ENCODE measurements at places on chromosomes 16 and 17.

- DNase-seq, result no peak
Observed at GRCh38 chr17:75755205-75755901, 9.6 kb downstream of the GALK1 start.

- DNase-seq, result peak; percentile 29
Observed at GRCh38 chr17:13027246-13027645, 9.4 kb upstream of the ELAC2 start.

- DNase-seq, result peak; percentile 70
Observed at GRCh38 chr16:11757671-11758545, 15.3 kb upstream of the TXNDC11 start.

DNA sequence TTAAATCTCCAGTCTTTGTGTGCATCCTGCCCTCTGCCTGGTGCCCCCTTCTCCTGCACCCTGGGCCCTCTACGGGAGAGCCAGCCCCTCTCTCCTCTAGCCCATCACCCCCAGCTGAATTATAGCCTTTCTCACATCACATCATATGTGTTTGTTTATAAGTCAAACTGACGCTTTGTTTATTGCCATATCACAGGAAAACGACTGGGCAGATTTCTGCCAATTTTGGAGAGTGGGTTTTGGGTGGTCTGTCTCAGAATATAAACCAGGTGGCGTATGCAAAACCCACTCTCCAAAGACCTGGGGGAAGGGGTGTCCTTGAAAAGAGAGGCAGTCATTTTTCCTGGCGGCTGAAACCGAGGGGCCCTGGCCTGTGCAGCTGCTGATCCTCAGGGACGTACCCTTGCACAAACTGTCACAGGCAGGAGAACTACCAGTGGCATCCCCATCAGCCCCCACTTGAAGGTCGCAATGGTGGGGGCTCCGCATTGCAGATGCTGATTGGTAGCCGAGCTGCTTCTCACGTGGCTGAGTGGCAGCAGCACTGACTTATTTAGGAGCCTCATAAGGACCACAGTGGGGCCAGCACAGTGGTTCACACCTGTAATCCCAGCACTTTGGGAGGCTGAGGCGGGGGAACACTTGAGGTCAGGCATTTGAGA, 34.8 kb upstream of the CDC42EP4 start:
- DNase-seq, result no peak

DNA sequence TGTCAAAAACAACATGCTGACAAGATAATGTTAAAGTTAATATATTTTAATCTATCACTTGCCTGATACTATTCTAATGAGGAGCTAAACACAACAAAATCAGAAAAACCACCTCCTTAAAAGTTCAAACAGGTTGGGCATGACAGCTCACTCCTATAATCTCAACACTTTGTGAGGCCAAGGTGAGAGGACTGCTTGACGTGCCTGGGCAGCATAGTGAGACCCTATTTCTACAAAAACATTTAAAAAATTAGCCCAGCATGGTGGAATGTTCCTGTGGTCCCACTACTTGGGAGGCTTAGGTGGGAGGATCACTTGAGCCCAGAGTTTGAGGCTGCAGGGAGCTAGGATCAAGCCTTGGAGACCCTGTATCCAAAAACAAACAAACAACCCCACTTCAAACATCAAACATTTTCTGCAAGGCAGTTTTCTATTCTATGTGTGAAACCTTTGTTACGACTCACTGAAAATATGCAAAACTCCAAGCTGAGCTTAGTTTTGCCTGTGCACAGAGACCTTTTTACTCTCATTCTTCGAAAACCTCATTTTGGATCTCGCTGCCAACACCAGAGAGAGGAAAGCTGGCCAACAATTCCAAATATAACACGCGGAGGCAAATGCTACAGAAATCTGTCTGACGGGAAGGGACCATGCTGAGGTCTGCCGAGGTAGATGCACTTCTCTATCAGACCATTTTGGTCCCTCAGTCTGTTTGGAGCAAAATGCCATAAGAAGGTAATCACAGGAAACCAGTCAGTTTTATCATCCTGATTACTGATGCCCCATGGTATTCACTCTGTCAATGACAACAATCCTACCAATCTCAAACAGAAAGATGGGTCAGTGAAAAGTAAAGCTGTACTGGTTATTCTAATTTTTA, 6.2 kb downstream of the PHF12 start:
- DNase-seq, result peak; percentile 54

DNA sequence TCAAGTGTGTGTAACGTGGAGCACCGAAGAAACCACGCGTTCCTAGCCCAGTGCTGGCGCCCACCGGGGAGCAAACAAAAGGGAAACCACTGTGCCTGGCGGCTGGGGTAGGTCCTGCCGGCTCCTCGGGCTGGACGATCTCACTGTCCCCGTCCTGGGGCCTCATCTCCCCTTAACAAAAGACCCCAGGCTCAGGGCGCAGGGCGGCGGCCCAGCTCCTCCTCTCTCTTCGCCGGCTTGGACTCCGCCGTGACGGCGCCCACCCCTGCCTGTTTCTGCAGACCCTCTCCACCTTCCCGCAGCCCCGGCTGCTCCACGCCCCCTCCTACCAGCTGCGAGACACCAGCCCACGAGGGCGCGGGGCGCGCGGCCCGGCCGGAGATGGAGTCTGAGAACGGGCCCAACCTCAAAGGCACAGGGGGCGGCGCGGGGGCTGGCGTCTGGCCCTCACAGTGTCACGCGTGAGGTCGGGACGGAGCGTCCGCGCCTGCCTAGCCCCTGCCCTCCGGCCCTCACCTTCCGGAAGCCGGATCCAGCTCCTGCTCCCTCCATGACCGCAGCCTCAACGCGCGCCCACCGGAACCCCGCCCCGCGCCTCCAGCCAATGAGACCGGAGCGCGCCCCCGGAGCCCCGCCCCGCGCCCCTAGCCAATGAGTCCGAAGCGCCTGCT, at the start of gene CENPX:
TSS of gene CENPX (minus strand) at position 569 of the 671 bp plus-strand sequence. CDS start at position 552, 17 bp downstream.
- DNase-seq, result no peak

GRCh38 chr17:62775876-62776275, 32.2 kb downstream of the MARCHF10 start:
- peak; percentile 35 for DNase-seq

- no peak for DNase-seq
Observed at GRCh38 chr16:73063854-73064211, 15.9 kb upstream of the ZFHX3 start.

GRCh38 chr16:31458073-31458843, 1.0 kb upstream of the ARMC5 start:
- DNase-seq, result peak; percentile 45

DNA sequence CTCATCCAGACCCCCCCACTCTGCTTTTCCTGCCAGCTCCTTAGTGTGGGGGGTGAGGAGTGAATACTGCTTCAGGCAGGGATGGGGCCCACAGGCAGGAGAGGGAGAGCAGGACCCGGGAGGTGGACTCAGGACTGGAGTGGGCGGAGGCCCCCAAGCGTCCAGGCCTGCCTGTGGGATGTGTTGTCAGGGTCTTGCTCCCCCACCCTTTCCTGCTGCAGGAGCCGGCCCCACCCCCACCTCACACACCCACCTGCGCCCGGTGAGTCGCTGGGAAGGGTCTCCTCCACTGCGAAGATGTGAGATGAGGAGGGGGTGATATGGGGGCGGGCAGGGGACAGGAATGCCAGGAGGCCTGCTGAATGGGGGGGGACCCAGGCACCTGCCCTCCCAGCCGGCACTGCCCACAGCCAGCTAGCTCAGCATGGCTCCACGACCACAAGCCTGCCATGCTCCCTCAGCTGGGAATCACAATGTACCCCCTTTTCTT, 1.1 kb downstream of the FAM171A2 start:
- no peak for DNase-seq

DNA sequence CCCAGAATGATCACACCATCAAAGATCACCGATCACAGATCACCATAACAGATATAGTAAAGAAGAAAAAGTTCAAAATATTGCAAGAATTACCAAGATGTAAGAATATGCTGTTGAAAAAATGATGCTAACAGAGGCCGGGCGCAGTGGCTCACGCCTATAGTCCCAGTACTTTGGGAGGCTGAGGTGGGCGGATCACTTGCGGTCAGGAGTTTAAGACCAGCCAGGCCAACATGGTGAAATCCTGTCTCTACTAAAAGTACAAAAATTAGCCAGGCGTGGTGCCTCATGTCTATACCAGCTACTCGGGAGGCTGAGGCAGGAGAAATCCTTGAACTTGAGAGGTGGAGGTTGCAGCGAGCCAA, 53.2 kb downstream of the CPPED1 start:
- DNase-seq, result no peak

DNA sequence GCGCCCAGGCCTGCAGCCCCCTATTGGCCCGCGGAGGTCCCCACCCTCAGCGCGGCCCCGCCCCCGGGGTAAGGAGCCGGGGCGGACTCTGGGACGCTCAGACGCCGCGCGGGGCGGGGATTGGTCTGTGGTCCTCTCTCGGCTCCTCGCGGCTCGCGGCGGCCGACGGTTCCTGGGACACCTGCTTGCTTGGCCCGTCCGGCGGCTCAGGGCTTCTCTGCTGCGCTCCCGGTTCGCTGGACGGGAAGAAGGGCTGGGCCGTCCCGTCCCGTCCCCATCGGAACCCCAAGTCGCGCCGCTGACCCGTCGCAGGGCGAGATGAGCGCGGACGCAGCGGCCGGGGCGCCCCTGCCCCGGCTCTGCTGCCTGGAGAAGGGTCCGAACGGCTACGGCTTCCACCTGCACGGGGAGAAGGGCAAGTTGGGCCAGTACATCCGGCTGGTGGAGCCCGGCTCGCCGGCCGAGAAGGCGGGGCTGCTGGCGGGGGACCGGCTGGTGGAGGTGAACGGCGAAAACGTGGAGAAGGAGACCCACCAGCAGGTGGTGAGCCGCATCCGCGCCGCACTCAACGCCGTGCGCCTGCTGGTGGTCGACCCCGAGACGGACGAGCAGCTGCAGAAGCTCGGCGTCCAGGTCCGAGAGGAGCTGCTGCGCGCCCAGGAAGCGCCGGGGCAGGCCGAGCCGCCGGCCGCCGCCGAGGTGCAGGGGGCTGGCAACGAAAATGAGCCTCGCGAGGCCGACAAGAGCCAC, at the start of gene NHERF1:
TSS of gene NHERF1 (plus strand) at position 100 of the 750 bp plus-strand sequence. CDS start at position 319, 219 bp downstream.
- peak; percentile 82 for DNase-seq

DNA sequence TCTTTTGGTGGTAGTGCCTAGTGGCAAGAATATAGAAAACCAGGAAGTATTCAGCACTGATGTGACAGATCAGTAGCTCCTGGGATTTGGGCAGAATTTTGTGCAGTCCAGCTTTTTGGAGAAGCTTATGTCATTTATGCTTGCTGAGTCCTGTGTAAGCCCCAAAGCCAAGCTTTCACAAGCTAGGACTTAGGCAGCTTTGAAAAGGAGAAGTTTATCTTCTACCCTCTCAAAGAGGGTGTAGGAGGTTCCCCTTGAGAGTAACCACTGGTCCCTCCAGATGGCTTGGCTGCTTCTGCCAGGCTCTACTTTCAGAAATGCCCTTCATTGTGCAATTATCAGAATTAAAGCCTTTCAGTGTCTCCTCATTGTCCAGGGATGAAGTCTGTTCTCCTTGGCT, 78.8 kb downstream of the CES1 start:
- DNase-seq, result no peak

- no peak for DNase-seq
Observed at GRCh38 chr17:39222151-39222550, 3.6 kb downstream of the STAC2 start.

All from IMR-90 (cell line).